AG08395 (cell line): ENCODE measurements at places on chromosomes 1 and 21.

- no peak for DNase-seq
Measured at GRCh38 chr1:92730476-92730875, 54.4 kb downstream of the EVI5 start.

DNA sequence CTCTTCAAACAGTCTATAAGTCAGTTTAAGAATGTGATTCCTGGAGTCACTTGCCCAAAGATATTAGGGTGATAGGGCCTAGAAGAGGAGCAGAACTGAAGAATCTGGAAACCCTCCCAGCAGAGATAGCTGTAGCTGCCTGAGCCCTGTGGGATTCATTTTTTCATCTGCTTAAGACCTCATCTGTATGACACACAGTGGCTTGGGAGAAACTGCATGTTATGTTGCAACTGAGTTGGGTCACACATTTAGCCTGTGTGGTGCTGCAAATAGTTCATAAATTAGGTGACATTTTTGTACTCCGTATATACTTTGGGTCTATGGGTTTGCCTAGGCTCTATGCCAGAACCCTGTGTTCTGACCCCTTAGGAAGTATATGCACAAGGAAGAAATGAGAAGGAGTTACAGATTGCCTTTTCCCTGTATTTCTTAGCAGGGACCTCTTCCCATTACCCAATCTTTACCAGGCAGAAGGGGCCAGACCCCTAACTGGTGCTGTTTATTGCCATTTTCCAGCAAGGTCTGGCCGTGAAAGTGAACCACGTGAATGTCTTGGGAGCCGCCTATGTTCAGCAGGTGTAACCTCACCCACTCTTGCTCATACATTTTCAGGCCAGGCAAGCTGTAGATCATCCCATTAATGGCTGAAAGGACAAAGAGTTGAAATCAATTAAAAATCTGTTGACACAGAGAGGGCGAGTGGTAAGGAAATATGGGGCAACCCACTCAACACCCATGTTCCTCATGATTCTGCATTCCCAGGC is 41.9 kb upstream of the SLC19A2 start:
- DNase-seq = peak; percentile 40

DNA sequence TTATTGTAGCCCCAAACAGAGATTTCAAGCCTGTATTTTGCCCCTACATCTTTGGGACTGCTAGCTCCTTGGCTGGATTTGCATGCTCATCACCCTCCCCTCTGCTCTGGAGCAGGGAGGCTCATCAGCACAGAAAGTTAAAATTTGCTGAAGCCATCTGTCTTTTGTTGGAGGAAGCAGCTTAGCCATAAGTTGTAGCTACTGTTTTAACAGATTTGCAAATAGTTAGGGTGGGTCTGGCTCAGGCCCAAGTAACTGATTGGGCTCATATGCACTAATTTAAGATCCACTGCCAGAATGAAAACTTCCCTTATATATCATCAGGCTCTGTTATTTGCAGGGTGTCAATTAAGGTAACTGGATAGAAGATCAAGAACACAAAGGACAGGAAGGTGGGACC is 307.0 kb downstream of the ZP4 start:
- DNase-seq = no peak

DNA sequence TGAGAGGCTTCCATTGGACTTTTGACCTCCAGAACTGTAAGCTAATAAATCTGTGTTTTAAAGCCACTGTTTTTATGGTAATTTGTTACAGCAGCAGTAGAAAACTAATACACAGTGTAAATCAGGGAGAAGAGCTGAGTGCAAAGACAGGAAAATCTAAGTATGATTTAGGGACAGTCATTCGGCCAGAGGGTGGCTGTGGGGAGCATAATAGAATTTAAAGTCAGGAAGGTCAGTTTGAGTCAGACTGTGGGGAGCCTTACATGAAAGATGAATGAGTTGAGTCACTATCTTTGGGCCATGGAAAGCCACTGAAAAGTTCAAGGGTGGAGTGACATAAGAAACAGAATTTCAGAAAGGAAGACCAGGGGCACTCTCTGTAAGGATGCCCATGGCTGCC is 52.4 kb upstream of the SSX2IP start:
- peak; percentile 52 for DNase-seq

- DNase-seq = no peak
Measured at GRCh38 chr1:235595079-235595478, 54.5 kb downstream of the GNG4 start.

- DNase-seq = no peak
Measured at GRCh38 chr1:228061411-228062084, 21.0 kb upstream of the ARF1 start.

DNA sequence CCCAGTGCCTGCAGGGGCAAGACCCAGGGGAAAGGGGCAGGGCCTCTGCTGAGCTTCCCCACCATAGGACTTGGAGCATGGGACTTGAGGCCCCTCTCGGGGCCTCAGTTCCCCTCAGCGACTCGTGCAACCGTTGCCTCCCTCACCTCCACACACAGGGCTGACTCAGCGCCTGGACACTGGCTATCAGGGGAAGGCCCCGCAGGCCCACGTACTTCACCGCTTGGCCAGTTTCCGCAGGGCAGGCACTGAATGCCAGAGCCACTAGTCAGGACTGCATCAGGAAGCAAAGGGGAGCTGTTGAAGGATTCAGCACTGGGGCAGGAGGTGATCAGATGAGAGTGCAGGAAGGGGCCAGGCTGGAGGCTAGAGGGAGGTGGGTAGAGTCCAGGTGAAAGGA is 15.5 kb upstream of the FAM131C start:
- no peak for DNase-seq

DNA sequence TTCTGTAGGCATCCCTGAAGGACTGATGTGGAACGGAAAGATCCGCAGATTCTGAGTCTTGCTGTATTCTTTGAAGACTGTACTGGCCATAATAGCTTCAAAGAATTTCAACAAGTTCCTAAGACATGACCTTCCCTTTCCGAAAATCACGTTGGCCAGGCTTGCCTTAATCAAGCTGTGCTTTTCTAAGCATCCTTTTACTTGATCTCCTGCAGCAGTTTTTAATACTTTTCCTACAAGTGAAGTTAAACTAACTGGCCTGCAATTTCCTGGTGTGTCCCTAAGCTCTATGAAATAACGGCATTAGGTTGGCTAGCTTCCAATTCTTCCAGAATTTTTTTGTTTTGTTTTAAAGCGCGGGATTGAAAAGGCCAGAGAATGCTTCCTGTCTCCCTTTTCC is 40.3 kb downstream of the SPAG17 start:
- no peak for DNase-seq

DNA sequence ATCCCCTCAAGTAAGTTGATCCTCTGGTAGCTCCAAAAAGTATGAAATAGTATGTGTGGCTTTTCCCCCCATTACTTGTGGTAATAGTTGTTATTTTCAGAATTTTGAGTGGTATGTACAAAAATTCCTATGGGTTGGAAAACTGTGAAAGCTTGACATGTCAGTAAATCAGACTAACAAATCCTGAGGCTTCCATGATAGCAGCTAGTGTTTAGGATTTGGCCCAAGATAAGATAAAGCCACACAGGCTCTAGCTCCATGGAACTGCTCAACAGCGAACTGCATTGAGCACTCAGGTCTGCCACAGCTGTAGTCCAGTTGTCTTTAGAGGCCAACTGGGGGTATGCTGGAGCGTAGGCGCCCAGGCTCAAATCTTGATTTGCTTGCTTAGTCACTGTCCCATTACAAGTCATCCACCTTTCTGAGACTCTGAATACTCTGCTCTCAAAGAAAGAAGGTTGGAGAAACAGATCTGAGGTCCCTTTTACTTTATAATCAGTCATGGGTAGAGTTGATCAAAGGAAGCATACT is 28.7 kb downstream of the ATP1A1 start:
- no peak for DNase-seq

DNA sequence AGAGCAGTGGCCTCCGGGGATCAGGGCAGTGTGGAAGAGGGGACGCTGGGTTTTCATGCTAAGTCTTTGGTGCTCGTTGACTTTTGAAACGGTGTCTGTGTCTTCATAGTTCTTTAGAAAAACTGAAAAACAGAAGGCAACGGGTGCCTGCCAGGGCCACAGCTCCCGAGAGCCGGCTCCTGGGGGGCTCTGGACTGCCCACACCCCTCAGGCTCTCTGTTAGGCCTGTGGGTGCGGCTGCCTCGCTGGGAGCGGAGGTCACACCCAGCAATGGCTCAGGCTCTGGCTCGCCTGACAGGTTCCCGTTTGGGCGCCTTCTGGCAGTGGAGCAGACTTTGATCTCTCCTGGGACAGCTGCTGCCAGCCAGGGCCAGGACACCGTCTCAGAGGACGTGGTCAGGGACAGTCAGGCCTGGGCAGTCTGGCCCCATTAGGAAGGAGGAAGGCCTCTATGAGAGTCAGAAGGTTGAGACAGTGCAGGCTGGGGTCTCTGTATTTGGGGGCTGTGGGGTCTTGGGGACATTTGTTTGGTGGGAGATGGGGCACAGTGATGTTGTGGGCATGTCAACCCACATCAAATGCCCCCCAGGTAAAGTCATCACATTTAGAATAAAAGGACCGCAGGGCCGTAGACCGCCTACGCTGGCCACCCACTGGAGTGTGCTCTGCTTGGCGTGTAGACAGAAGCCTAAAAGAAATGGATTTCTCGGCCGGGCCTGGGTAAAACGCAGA is 5.6 kb downstream of the ARHGEF16 start:
- DNase-seq = no peak

DNA sequence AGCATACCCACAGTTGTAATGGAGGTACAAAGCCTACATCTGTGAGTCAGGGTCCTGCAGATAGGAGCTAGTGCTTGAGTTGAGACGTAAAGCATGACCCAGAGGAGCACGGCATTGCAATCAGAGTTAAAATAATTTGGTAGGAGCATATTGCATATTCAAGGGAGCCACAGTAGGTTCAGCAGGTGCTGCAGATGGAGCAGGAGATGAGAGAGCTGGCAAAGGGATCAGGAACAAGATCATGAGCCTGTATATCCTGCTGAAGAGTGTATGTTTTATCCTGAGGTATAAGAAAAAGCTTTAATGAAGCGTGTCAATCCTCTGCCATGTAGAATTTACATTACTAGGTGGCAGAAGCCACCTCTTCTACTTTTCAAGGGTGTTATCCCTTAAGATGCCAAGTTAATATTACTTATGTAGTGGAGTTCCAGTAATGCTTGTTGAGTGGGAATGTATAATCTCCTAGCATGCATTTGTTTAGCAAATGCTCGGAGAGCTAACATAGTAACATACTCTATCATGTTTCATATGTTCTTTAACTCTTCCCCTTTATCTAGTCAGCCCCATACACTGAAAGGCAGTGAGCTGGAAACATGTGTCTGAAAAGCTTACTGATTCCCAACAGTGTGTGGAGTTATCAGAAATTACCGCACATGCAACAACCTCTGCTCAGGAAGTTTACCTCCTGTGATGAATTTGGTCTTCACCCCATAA is 300.3 kb downstream of the GRIK1 start:
- no peak for DNase-seq

DNA sequence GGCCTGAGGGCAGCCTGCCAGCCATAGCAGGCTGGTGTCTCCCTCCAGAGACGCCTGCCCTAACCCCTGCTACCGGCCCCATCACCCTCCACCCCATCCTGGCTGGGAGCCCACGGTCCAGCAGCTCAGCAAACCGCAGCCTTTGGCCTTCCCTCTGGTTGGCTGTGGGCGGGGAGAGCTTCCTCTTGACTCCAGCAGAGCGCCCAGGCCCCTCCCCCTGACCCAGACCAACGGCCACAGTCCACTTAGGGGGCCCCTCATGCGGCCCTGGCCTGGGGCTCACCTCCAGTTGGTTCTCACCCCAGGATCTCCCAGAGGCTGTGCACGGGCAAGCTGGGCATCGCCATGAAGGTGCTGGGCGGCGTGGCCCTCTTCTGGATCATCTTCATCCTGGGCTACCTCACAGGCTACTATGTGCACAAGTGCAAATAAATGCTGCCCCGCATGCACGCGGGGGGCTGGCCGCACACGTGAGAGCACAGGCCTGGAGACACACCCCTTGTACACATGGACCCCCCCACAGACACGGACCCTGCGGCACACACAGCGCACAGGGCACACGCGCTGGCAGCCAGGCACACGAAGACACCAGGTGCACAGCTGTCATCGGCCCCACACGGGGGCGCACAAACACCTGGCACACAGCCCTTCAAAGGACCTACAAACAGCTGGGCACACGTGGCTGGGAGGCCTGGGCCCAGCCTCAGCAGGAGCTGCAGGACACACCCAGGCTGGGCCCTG is 3.1 kb downstream of the SMIM1 start:
- peak; percentile 66 for DNase-seq

- DNase-seq = no peak
Measured at GRCh38 chr1:115065021-115065420, 24.3 kb downstream of the TSPAN2 start.

GRCh38 chr1:60699325-60699724 is 383.0 kb upstream of the NFIA start:
- no peak for DNase-seq

GRCh38 chr1:231584117-231584516 is 42.5 kb upstream of the DISC1 start:
- peak; percentile 49 for DNase-seq

GRCh38 chr1:119116725-119117124 is 23.7 kb downstream of the WARS2 start:
- no peak for DNase-seq

DNA sequence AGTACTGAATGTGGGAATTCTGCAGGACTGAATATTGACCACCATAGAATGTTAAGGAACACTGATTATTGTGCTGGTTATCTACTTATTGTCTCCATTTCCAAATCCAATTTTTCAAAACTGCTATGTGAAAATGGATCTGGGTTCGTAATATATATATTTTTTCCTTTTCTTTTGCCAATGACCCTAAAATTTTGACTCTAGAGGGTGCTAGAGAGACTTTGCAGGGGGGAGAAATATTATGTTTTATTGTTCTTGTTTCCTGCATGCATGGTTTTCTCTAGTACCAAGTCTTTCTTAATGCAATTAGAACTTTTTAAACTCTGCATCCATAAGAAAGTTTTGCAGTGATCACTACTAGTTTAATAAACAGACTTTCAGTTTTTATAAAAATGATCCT is 1256.9 kb downstream of the BRINP3 start:
- DNase-seq = no peak

- DNase-seq = no peak
Measured at GRCh38 chr1:230750576-230750975, 3.4 kb downstream of the CAPN9 start.

DNA sequence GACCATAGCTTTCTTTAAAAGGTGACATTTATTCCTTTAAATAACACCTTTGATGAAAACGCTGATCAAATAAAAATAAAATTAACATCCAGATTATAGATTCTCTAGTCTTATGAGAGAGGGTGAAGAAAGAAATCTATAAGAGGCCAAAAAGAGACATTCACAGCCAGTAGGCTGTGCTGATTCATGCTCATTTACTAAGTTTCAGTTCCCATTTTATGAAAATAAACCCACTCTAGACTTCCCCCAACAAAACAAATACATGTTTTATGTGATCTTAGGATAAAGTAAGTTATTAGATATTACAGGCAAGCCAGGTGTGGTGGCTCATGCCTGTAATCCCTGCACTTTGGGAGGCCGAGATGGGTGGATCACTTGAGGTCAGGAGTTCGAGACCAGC is 21.1 kb downstream of the ESRRG start:
- DNase-seq = no peak

DNA sequence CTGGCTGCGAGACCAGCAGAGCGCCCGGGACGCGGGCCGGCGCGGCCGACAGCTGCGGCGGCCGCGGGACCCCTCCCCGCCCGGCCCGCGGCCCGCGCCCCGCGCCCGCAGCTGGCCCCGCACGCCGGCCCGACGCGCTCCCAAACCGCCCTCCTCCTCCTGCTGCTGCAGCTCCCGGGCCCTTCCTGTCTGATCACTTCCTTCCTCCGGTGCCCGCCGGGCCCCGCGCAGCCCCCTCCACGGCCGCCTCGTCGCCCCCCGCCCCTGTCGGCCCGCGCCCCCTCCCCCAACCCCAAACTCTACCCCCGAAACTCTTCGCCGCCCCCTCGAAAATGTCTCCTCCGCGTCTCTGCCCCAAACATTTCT is 594 bp downstream of the LUZP1 start:
- DNase-seq = no peak
